Lower lobe of right lung (tissue), 2 donors: ENCODE measurements at places on chromosomes 7 and 10. TPM values are rescaled to one million over a fixed set of nuclear protein-coding genes. Genes with fewer than 3 reads are reported as not detected.

GRCh38 chr10:116608686-116609594, 11.8 kb upstream of the PNLIPRP2 start:
- H3K36me3 ChIP-seq, result no peaks in the 10 kb centered on the region
- no peak overlapping the region for H3K27ac ChIP-seq
- H3K27me3 ChIP-seq, result peaks cover 19% of the 10 kb centered on the region
- no peak for DNase-seq
- peak overlapping the region; percentile 35 for H3K4me3 ChIP-seq

The CDHR3 gene
- 28.7 TPM for total RNA-seq

DNA sequence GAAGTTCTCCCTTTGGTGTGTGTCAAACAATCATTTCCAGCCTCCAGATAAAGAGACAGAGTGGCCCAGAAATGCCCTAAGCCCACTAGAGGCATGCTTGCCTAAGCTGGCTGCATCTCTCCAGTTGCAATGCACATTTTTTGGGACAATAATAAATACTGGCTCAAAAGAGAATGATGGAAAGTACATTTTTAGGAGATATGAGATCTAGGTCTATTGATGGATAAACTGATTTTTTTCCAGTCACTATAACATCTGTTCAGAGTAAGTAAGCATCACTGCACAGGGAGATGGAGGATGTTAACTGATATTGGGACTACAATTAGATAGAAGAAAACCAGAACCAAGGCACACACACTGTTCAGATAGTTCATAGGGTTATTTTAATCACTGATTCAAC, 553.0 kb downstream of the GRM8 start:
- H3K27ac ChIP-seq, result no peak overlapping the region
- no peaks in the 10 kb centered on the region for H3K36me3 ChIP-seq
- no peak overlapping the region for H3K4me3 ChIP-seq
- no peaks in the 10 kb centered on the region for H3K27me3 ChIP-seq

DNA sequence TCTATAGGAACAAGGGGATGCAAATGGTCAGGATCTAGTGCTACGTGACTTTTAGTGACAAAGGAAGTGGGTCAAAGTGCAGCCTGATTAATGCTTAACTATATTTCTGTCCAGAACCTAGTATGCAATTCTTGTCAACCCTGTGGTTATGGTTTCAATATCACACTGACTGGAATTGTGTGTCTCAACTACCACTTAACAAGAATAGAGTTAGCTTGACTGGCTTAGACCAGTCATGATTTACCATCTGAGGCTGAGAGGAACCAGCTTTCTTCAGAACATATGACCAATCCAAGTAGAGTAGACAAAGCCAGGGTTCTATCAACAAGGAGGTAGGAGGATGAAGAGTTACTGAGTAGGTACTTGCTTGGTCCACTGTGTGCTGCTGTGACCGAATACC, 54.4 kb downstream of the MYPN start:
- H3K4me3 ChIP-seq, result no peak overlapping the region
- H3K27me3 ChIP-seq, result no peaks in the 10 kb centered on the region
- no peak for DNase-seq
- no peaks in the 10 kb centered on the region for H3K36me3 ChIP-seq
- H3K4me1 ChIP-seq, result no peaks in the 10 kb centered on the region

GRCh38 chr7:101978683-101979082, 161.3 kb downstream of the CUX1 start:
- H3K4me3 ChIP-seq, result no peak overlapping the region
- DNase-seq, result no peak

DNA sequence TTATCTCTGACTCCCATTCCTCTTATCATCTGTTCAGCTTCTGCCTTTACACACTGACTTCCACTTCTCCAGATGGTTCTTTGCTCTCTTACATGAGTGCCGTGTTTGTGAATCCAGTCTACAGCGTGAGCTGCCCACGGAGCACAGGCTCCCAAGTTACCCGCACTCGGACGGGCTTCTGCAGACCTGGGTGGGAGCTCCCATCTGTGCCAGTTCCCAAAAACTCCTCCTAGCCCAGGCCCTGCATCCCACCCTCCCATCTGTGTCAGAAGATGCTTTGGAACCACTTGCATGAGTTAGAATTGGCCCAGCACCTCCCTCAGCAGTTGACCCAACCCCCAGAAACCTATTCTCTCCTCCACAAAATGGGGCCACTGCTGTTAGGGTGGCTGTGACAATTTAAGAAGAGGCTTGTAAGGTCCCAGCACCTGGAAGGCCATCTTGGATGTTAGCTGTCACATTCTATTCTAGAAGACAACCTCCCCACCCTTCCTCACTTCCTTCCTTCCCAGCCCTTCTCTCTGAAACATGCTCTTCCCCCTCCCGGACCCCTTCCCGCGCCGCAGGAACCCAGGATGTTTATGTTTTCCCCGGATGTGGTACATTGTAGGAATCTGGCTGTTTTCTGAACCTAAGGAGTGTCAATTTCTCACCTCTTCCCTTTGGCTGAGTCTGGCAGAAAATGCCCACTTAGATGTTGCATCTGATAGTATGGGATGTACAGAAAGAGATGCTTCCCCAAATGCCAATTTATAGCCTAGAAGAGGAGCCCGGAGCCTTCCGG, 79.2 kb downstream of the CCDC3 start:
- no peaks in the 10 kb centered on the region for H3K27me3 ChIP-seq
- H3K36me3 ChIP-seq, result no peaks in the 10 kb centered on the region
- no peaks in the 10 kb centered on the region for H3K4me1 ChIP-seq
- H3K4me3 ChIP-seq, result no peak overlapping the region
- no peak for DNase-seq

GRCh38 chr7:43646603-43647338, 63.9 kb downstream of the STK17A start:
- H3K4me1 ChIP-seq, result peaks cover 63% of the 10 kb centered on the region
- no peak overlapping the region for H3K4me3 ChIP-seq
- peaks cover 16% of the 10 kb centered on the region for H3K36me3 ChIP-seq

The CCSER2 gene
- total RNA-seq, result 66.1 TPM

DNA sequence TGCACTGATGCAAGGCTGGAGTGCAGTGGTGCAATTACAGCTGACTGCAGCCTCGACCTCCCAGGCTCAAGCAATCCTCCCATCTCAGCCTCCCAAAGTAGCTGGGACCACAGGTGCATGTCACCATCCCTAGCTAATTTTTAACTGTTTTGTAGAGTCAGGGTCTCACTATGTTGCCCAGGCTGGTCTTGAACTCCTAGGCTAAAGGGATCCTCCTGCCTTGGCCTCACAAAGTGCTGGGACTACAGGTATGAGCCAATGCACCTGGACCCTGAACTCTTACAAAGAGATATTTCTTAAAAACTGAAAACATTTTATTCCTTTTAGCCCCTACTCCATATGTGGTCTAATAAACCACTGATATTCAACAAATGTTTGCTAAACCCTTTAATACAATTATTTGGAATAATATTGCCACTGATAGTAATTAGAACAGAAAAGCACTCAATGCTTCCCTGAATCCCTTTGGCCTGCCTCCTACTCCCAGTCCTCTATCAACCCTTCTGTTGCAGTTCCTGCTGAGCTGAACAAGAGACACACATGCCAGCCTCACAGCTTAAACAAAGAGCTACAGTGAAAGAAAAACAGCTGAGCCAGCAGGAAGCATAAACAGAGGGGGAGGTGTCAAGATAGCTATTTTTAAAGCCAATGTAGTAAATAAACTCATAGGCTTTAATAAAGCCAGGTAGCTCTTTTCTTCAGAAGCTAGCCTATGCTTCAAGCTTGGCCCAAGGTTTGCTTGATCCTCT, 7.0 kb upstream of the GNAI1 start:
- H3K4me1 ChIP-seq, result no peaks in the 10 kb centered on the region
- no peak for DNase-seq
- no peak overlapping the region for H3K27ac ChIP-seq

DNA sequence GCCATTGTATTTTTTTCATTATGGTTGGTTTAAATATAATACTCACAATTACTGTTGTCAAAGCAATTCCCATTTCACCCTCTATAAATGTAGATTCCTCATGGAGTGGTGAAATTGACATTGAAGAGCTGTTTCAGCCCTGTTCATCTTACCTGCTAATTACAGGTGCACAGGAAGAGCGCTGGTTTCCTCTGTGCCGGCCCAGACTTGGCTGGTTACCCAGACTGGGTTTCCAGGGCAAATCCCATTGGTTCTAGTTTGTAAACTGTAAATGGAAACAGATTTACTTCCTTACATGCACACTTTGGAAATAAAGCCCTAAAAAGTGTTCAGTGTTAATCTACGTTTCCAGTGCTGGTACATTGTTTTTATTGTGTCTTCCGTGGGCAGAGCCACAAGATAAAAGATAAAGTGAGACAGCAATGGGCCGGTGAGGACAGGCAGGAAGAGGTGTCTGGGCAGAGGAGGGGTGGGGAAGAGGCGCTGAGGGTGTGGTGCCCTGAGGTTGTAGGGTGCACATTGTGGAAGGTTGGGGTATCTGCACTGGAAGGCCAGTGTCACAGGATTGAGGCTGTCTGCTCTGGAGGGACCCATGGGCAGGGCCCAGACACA, 71.6 kb upstream of the ZPBP start:
- no peak overlapping the region for H3K4me3 ChIP-seq
- H3K4me1 ChIP-seq, result no peaks in the 10 kb centered on the region
- DNase-seq, result no peak
- H3K27me3 ChIP-seq, result no peaks in the 10 kb centered on the region
- no peak overlapping the region for H3K27ac ChIP-seq

DNA sequence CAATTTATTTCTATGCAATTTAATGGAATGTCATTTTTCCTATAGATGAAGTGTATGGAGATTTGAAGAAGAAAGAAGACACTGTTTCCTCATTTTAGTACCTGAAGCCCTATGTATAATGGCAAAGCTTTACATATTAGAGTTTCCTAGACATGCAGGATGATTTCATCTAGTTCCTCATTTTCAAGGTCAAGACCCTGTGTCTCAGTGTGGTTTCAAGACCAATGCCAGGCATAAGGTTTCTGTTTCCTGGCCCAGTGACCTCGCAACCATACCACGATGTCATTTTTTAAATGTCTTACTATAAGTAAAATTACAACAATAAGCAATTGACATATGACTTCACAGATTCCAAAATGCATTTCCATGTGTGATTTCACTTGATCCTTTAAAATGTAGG, 336.5 kb upstream of the PRKCQ start:
- H3K4me1 ChIP-seq, result peaks cover 14% of the 10 kb centered on the region
- no peaks in the 10 kb centered on the region for H3K27me3 ChIP-seq
- H3K27ac ChIP-seq, result no peak overlapping the region
- H3K4me3 ChIP-seq, result no peak overlapping the region
- no peak for DNase-seq

The MUC12 gene
- 1.2 TPM for total RNA-seq
